Astrocyte of the spinal cord (primary cell): ENCODE measurements at places on chromosomes 12 and 14.

- no peak for DNase-seq
These were observed 21.4 kb upstream of the CEP170B start for GRCh38 chr14:104843442-104844305.

- no peak for DNase-seq
These were observed 34.2 kb downstream of the DAO start for GRCh38 chr12:108914121-108914531.

DNA sequence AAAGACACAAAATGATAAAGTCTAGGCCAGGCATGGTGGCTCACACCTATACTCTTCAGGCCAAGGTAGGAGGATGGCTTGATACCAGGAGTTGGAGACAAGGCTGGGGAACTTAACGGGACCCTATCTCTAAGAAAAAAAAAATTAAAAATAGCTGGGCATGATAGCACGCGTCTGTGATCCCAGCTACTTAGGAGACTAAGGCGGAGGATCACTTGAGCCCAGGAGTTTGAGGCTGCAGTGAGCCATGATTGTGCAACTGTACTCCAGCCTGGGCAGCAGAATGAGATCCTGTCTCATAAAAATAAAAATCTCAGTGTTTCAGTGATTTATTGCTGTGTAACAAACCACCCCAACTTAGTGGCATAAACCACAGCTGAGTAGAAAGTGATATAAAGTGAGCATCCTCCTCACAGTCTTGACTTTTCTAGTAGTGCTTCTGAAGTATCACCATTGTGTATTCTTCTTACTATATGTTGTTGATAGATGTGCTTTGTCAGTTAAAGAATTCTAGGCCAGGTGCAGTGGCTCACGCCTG is 10.6 kb upstream of the ATF1 start:
- no peak for DNase-seq

- no peak for DNase-seq
These were observed 94.5 kb downstream of the NTS start for GRCh38 chr12:85968606-85969005.

DNA sequence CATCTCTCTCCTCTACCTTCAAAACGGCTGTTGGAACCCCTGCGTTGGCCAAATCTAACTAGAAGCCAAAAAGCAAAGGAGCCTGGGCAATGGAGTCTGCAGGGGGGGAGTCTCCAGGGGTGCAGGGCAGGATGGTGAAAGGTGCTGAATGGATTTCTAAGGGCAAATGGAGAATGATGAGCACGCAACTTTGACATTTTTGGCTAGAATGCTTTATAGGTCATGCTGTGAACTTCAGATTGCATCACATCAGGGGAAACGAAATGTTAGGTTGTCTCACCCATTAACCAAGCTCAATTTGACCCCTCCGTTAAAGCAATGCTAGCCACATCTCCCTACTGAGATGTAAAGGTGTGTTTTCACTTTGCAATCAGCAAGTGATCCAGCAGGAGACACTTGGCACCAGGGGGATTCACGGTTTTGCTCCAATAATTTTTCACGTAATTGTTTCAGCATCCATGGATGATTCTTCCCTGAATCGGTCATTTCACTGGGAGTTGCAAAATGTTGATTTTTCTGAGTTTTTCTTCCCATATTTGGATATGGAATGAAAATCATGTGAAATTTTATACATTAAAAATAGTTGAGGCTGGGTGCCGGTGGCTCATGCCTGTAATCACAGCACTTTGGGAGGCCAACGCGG is 78.0 kb upstream of the MDM1 start:
- DNase-seq: no peak

DNA sequence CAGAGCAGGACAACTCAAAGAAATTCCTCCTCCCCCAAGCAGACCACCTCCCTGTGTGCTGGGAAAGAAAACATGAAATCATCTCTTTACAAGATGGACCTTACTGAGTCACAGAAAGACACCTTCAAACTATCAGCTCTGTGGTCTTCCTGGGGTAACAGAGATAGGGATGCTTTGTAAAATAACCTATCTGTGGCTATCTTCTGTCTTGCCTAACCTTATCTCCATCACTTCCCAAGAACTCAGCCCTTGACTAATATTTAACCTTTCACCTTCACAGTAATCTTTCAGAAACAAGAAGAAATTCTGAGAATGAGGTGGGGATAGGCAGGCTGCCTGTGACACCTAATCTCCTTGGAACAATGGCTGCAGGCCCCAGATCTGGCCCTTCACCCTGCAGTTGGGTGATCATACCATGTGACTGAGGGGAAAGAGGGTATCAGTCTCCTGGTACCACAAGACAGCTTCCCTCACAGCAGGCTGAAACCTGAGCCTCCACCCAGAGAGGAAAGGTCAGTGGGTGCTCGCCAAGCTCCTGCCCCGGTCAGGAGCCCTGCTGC is 27.4 kb upstream of the CEBPE start:
- no peak for DNase-seq

- DNase-seq: peak; percentile 33
These were observed 92.2 kb downstream of the ACSS3 start for GRCh38 chr12:81170072-81170471.

- DNase-seq: no peak
These were observed 905.4 kb upstream of the ATXN7L3B start for GRCh38 chr12:73632191-73632590.

DNA sequence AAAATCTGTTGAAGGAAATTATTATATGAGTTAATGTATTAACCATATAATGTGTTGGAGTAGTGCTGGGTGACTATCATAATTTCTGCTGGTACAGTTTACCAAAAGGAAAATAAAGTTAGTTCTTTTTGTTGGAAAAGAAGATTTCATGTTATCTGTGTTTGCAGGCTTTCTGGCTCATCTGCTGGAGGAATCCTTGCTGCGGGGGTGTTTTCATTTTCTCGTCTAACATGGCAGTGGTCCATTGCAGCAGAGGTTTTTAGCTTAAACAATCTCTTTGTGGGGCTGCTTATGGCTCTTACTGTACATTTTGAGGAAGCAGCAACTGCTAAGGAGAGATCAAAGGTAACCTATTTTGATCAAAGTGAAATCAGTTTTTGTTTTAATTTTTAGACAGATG is 24.1 kb downstream of the TMEM260 start:
- no peak for DNase-seq

DNA sequence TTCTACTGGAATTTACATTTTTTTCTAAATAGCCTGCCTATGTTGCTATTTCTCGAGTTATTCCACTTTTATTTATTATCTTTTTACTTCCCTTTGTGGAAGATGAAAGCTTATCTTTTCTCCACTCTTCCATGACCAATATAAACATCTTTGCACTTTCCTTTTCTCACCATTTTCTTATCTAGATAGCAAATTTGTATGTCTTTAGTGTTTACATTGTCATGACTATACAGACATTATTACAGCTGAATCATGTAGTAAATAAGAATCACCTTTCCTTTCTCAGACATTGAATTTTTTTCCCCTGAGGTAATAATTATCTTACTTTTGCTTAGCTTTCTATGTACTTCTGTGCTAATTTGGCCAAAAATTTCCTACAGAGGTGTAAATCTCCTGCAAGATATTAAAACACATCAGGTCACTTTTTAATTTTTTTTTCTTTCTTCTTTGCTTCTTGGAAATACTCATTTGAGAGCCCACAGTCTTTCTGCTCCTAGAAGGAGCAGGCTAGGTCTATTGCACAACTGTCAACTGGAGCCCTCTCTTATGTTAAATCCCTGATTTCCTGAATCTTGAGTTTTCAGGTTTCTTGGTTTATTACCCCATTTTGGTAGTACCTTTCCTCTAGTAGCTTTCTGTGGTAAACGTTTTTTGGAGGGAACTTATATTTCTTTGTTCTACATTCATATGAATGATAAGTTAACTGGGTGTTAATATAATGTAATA is 109.0 kb upstream of the ATP2B1 start:
- no peak for DNase-seq

GRCh38 chr14:99902925-99903324 is 109.7 kb downstream of the EML1 start:
- DNase-seq: no peak

DNA sequence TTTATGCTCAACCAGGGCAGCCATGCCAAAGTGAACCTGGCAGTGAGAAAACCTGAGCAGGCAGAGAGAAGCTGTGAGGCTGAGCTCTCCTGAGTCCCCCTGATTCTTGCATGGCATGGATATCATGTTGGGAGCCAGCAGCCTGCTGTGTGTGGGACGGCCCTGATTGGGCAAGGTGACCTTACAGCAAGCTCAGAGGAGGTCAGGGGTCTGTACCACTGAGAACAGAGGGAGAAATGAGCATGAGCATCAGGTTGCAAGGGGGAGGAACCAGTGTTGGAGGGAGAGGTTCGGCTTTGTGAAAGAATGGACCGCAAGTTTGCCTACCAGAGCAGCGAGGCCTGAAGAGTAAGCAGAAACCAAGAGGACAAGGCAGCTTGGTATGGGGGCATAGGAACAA is 59.1 kb upstream of the PTGR2 start:
- no peak for DNase-seq

GRCh38 chr12:90274407-90274806 is 565.8 kb upstream of the ATP2B1 start:
- DNase-seq: no peak

- DNase-seq: no peak
These were observed 12.9 kb downstream of the CREBL2 start for GRCh38 chr12:12624498-12624992.

DNA sequence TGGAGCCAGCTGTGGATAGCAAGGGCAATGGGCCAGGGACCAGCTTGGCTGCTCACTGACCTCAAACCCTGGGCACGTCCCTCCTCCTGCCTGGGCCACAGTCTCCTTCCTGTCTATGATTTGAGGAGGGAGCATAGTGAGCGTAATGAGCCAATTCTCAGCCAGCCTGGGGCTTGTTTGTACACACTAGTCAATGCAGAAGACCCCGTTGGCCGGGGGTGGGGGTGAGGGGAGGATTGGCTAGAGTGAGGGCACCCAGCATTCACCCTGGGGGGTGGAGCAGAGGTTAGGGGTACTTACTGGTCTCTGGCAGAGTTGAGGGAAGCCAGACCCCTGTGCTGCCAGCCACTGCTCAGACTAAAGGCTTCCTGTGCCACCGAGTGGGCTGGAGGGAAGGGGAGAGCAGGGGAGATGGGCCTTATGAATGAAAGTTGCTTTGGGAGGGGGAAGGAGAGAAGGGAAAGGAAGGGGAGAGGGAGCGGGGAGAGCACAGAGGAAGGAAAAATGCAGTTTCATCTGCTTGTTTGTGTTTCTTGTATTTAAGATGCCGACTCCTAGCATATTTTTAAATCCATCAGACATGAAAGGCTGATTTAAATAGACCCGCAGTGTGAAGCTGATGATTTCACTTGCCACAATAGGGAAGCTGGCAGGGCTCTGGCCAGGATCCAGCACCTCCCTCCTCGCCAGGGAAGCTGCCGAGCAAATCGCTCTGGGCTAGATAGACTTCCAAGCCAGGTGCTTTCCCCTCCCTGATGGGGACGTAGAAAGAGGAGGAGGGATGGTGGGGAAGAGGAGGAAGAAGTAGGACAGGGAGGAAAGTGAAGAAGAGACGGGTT is 114.0 kb downstream of the PRMT8 start:
- DNase-seq: peak; percentile 14

DNA sequence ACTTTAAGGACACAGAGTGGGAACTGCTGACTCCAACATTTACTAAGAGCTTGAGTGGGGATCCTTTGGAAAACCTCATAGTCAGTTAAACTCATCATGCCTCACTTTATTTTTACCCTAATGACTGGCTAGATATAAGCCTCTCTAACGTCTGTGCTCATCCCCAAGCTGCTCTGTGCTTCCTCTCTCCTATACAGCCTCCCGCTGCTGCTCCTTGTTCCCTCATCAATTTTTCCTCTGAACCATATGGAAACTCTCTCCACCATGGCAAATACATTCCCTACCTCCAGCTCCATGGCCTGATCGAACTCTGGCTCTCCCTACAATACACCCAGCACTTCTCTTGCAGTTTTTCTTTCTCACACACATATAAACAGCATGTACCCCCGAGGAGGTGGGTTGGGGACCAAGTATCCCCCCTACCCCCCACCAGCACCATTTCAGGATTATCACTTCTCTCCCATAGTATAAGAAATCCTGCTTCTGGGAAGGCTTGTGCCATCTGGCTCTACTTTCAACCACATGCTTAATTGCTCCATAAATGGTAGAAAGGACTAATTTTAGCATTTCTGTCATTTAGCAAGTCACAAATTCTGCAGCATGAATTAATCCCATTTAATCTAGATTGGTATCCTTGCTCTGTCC is 39.2 kb upstream of the DYRK2 start:
- DNase-seq: no peak

- DNase-seq: no peak
These were observed 17.8 kb downstream of the PAPOLA start for GRCh38 chr14:96519970-96520369.

DNA sequence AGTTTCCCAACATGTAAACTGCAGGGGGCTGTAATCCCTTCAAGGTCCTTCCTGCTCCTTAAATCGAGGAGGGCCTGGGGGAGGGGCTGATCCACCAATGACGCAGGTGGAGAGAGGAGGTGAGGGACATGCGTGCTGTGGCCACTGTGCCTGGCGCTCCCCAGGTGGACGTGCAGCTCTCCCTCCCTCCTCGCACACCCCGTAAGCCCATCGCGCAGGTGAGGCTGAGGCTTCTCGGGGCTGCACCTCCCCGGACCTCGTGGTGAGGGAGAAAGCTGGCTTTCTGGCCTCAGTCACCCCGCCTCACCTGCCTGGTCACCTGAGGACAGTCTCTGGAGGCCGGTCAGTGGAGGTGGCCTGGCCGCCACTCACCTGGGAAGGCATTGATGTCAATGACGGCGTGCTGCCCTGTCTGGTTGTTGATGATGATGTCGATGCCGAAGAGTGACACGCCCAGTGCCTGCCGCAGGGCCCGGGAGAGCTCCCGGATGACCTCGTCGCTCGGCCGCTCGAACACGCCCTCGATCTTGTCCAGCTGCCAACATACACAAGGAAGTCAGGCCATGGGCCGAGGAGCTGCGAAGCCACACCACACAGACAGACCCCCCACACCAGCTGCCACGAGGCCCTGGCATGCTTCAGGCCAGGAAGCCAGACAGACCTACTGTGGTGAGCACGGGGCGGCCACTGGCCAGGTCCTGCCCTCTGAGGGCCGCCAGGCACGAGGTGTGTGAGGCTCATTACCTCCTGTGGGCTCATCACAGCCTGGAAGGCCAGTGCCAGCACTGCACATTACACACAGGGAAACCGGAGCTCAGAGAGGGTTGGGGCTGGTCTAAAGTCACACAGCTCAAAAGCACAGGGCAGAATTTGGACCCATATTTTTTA is 23.3 kb downstream of the CHGA start:
- peak; percentile 62 for DNase-seq

DNA sequence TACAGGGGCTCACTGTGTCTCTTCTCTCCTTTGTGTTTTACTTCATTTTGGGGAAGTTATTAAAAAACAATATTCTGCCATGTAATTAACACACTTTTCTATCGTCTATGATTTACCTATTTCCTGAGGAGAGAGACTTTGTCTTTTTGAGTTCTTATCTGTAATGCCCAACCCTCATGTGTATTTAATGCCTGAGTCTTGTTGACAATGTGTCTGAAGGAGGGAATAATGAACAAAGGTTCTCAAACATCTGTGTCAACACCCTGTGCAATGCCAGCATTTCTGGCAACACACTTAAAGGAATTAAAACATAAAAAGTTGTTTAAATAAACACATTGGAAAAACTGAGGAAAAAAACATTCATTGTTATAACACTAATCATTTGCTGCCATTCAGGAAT is 147.1 kb downstream of the SLC15A5 start:
- DNase-seq: no peak
